ENCODE measurements at places on chromosomes 7 and 10.

DNA sequence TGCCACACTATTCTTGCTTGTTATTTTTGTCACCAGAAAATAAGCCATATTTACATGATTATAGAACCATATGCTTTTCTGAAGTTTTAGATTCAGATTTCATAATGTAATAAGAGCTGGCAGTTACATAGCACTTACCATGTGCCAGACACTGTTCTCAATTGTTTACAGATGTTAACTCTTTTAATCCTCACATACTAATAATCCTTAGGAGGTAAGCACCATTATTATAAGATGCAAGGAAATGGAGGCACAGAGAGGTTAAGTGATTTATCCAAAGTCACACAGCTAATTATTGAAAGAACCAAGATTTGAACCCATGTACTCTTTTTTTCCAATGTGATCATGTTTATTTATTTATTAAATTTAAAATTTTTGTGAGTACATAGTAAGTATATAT, 57.2 kb downstream of the CREB5 start:
- no peak for DNase-seq

DNA sequence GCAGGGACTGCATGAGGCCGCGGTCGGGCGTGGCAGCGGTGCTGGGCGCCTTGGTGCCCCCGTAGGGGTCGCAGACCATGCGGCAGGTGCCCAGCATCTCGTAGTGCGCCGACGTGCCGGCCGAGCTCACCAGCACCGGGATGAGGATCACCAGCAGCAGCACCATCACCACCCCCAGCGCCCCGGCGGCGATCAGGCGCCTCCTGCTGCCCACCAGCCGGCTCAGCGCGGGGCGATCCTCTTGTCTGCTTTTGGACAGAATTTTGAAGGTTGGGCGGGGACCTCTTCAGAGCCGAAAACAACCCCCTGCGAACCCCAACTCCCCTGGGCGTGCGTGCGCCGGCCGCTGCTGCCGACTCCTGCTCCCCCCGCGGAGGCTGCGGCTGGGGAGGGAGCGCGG, 779 bp downstream of the C1QL3 start:
- DNase-seq = peak; percentile 9

DNA sequence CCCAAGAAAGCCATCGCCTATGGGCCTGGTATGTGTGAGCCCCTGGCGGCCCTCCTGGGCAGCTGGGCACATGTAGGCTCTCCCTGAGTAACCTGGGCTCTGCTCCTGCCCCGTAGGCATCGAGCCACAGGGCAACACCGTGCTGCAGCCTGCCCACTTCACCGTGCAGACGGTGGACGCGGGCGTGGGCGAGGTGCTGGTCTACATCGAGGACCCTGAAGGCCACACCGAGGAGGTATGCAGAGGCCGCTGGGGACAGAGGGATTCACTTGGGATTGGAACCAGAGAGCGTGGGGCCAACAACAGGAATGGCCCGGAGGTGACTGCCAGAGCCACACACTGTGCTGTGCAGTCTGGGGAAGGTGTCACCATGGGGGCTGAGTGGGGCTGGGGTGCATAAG, 7.3 kb downstream of the FLNC start:
- DNase-seq = no peak

GRCh38 chr10:102647443-102648268, 3.4 kb downstream of the TRIM8 start:
- DNase-seq = no peak

- DNase-seq = peak; percentile 91
Observed at GRCh38 chr7:80542398-80542797, 30.5 kb upstream of the GNAT3 start.

DNA sequence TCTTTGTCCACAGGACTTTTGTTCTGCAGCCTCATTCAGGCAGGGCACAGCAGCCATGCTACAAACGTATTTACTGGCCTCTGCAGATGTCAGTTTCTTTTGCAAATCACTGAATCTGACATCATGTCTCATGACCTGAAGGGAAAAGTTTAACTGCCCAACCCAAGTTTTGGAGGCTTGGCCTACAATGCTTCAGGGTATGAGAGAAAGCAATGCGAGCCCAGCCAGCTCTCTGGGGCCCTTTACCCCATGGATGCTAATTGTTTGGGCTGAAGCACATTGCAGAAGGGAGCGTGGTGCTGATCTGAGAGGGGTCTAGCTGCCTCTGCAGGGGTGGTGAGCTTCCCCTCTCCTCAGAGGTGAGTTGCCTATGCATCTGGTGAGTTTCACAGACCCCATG, 179.9 kb upstream of the CXCL12 start:
- no peak for DNase-seq

DNA sequence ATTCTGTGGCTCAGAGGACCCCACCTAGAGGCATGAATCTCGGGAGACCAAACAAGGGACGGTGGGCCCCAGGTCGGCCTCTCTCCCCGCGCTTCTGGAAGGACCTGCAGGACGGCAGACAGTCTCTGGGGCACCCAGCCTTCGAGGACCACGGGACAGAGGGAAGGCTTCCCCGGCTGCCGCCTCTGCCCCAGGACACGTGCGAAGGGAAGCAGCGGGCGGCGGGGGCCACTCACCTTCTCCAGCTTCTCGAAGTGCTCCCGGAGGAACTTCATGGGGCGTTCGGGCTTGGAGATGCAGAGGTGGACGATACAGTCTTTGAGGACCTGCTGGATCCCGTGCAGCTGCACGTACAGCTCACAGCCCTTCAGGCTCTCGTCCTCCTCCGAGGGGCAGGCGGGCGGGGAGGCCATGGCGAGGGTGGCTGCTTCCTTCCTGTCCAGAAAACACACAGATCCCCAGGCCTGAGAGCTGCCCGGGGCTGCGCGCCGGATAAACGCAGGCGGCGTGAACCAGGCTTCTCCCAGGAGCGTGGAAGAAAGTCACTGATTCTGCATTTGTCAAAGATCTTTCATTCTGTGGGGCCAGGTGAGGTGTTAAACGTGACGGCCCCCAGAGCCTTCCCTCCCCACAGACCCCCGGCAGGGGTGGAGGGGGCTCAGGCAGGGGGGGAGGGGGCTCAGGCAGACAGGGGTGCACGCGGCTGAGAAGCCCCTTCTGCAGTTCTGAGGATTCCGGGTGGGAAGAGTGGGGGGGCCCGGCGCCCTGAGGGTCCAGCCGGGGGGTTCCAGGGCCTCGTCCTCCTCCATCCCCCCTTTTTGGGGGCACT, 15.2 kb upstream of the DNAAF5 start:
- DNase-seq = no peak

- DNase-seq = no peak
Observed at GRCh38 chr7:37970211-37970610, 49.8 kb downstream of the EPDR1 start.

GRCh38 chr7:81715984-81716588, 53.8 kb downstream of the HGF start:
- peak; percentile 23 for DNase-seq

- DNase-seq = peak; percentile 95
Observed at GRCh38 chr7:147509035-147509501, 1081.5 kb upstream of the C7orf33 start.

Measured in fibroblast of skin of abdomen (primary cell).